ENCODE measurements at places on chromosomes 6 and 20. TPM values are rescaled to one million over a fixed set of nuclear protein-coding genes. Genes with fewer than 3 reads are reported as not detected.

Gene PRSS35
- total RNA-seq: not detected

Gene NMBR
- not detected for total RNA-seq

Gene CGA
- total RNA-seq: not detected

Gene STK38
- total RNA-seq: 20.7 TPM

Gene HIVEP2
- 3.4 TPM for total RNA-seq

Gene NKX2-4
- not detected for total RNA-seq

Gene SMPD2
- 6.7 TPM for total RNA-seq

Gene GLP1R
- not detected for total RNA-seq

Gene CD109
- total RNA-seq: 0.52 TPM

Gene HMGN4
- 79.1 TPM for total RNA-seq

Gene ABHD16B
- not detected for total RNA-seq

Gene OPN5
- total RNA-seq: not detected

Gene RNF217
- 1.2 TPM for total RNA-seq

- H3K27ac ChIP-seq: no peak overlapping the region
- DNase-seq: no peak
- H3K4me3 ChIP-seq: no peak overlapping the region
These were observed 16.7 kb downstream of the ENTPD6 start for GRCh38 chr20:25212242-25212641.

GRCh38 chr20:51500936-51501335, 41.6 kb downstream of the NFATC2 start:
- no peaks in the 10 kb centered on the region for H3K4me1 ChIP-seq
- H3K27ac ChIP-seq: no peak overlapping the region
- DNase-seq: no peak
- H3K36me3 ChIP-seq: no peaks in the 10 kb centered on the region

DNA sequence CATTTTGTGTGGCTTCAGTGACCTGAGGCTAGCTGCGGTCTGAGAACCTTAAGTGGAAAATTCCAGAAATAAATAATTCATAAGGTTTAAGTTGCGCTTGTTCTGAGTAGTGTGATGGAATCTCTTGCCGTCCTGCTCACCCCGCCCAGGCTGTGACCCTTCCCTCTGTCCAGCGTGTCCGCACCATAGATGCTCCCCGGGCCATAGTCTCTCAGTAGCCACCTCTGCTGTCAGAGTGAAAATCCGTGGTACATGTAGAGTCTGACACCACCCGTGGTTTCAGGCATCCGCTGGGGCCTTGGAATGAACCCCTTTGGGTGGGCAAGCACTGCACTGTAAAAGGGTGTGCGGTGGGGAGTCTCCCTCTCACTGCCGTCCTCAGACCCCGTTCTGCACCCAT, 11.7 kb downstream of the UNC93A start:
- no peak overlapping the region for H3K27ac ChIP-seq
- peaks cover 45% of the 10 kb centered on the region for H3K4me1 ChIP-seq
- no peaks in the 10 kb centered on the region for H3K27me3 ChIP-seq
- no peak for DNase-seq
- peaks cover 3% of the 10 kb centered on the region for H3K36me3 ChIP-seq
- H3K4me3 ChIP-seq: no peak overlapping the region

DNA sequence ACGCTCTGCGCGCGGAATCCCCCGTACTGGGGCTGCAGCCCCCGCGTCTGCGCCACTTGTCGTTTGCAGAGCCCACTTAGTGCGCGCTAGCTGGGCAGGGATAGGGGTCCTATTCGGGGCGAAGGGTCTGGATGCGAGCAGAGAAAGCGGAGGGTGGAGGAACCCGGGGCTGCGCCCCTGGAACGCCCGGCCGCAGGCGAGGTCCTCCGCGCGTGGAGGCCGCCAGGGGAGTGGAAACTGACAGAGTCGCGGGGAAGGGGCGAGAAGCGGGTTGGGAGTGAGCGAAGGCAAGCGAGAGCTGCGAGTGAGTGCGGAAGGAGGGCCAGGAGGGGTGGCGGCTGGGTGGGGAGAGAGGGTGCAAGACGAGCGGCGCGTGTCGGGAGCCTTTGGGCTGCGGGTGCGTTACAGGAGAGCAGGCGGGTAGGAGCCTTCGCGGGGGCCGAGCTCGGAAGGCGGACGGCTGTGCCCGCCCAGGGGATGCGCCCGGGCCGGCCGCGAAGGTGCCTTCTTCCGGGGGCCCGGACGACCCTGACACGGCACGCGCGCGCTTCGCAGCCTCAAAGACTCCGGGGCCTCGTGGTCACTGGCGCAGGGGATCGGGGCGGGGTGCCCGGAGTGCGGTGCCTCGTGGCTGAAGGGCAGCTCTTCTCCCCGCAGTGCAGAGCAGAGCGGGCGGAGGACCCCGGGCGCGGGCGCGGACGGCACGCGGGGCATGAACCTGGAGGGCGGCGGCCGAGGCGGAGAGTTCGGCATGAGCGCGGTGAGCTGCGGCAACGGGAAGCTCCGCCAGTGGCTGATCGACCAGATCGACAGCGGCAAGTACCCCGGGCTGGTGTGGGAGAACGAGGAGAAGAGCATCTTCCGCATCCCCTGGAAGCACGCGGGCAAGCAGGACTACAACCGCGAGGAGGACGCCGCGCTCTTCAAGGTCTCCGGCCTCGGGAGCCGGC, 1.2 kb downstream of the IRF4 start:
- peaks cover 72% of the 10 kb centered on the region for H3K27me3 ChIP-seq
- no peak for DNase-seq
- no peaks in the 10 kb centered on the region for H3K4me1 ChIP-seq
- H3K27ac ChIP-seq: no peak overlapping the region
- H3K4me3 ChIP-seq: no peak overlapping the region

DNA sequence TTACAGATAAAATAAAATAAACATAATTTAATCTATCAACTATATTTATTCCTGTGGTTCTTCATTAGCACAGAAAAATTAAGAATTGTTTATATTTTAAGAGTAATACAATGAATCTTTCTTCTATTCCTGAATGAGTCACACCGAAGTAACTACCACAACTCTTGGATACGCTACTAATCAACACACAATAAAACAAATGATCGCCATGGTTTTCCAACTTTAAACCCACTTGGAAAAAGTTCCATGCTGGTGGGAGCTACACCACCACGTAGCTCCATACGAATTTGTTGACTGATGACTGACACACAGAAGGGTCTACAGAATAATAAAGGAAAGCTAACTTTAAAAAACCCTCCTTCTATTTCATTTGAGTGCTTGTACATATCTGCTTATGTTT, 135.8 kb upstream of the NEDD9 start:
- peak overlapping the region; percentile 94 for H3K27ac ChIP-seq
- no peaks in the 10 kb centered on the region for H3K27me3 ChIP-seq
- no peaks in the 10 kb centered on the region for H3K36me3 ChIP-seq
- H3K4me3 ChIP-seq: no peak overlapping the region
- H3K4me1 ChIP-seq: peaks cover 75% of the 10 kb centered on the region

- 0 out of 3 replicates have a peak, but pooled peaks cover 10% of the 10 kb centered on the region for H3K27me3 ChIP-seq
- no peaks in the 10 kb centered on the region for H3K4me1 ChIP-seq
- H3K36me3 ChIP-seq: no peaks in the 10 kb centered on the region
- DNase-seq: no peak
- no peak overlapping the region for H3K4me3 ChIP-seq
These were observed 72.8 kb upstream of the PMEPA1 start for GRCh38 chr20:57782631-57783041.

GRCh38 chr6:104585646-104586045, 274.1 kb downstream of the HACE1 start:
- H3K4me3 ChIP-seq: no peak overlapping the region
- no peaks in the 10 kb centered on the region for H3K36me3 ChIP-seq
- H3K4me1 ChIP-seq: no peaks in the 10 kb centered on the region

- H3K36me3 ChIP-seq: no peaks in the 10 kb centered on the region
- no peak overlapping the region for H3K27ac ChIP-seq
- H3K4me3 ChIP-seq: no peak overlapping the region
- H3K27me3 ChIP-seq: no peaks in the 10 kb centered on the region
- H3K4me1 ChIP-seq: no peaks in the 10 kb centered on the region
These were observed 783.7 kb downstream of the FRK start for GRCh38 chr6:115276881-115277565.

All from HepG2 (cell line).